ENCODE measurements at places on chromosomes 13 and 19.

- no peak for DNase-seq
These were observed 84.5 kb downstream of the LRRC63 start for GRCh38 chr13:46296115-46296822.

- no peak for DNase-seq
These were observed 18.5 kb upstream of the ZNF681 start for GRCh38 chr19:23777216-23777615.

DNA sequence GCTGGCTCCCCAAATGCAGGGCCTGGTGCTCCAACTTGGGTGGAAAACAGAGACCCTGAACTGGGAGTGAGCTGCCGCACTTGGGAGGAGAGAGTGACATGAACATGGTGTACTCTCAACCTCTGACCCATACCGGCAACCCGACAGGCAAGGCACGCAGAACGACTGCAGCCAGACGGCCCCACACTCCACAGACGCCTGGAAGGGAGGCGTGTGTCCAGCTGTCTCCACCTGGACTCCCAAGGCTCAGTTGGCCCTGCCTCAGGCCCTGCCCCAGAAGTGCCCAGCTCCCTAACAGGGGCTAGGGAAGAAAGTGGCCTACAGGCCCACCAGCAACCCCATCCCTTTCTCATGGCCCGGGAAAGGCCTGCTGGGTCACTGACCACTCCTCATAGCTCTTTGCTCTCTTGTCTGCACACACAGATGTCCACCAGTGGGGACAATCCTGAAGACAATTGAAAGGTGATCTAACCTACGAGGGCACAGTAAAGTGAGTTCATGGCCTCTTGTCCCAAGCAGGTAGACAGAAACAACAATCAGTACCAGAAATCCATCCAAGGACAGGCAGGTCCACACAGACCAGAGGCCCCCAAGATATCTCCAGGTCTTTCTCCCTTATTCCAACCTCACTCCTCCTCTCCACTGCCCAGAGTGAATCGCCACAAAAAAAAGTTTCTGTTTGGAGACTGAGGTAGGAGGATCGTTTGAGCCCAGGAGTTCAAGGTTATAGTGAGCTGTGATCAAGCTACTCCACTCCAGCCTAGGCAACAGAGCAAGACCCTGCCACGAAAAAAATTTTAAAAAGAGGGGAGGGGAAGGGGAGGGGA, 28.2 kb downstream of the ELL start:
- no peak for DNase-seq

DNA sequence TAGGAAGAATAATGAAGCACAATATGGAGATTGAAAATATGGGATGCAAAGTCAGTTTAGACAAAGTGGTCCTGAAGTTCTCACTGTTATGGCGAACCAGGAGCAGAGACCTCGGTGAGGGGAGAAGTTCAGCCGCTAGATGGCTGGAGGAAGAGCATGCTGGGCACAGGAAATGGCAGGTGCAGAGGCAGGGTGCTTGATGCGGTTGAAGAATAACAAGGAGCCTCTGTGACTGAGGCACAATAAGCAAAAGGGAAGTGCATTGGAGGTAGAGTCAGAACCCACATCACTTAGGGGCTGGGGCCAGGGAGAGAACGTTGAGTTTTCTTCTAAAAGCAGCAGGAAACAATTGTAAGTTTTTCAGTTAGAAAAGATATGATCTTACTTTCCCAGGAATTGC, 1725.2 kb downstream of the EFNB2 start:
- DNase-seq: no peak

GRCh38 chr13:108346376-108346775, 76.9 kb downstream of the TNFSF13B start:
- DNase-seq: no peak

DNA sequence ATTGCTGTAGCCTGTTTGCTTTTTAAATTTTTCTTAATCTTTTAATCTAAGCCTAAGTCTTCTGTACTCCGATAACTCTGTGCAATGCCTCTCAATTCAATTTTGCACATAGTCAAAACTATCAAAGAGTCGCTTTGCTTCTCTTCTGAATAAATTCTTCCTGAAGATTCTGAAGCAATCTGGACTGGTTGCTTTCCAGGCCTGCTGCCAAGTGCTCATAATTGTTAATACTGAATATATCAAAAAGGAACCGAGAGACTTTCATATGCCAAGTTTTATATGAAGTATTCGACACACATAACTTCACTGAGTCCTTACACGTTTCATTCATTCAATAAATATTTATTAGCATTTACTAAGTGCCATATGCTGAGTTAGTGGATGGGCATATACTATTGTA, 91.3 kb downstream of the EDNRB start:
- DNase-seq: no peak

- DNase-seq: no peak
These were observed 46.7 kb upstream of the POSTN start for GRCh38 chr13:37645181-37645740.

- DNase-seq: no peak
These were observed 30.0 kb downstream of the KEAP1 start for GRCh38 chr19:10473192-10473591.

DNA sequence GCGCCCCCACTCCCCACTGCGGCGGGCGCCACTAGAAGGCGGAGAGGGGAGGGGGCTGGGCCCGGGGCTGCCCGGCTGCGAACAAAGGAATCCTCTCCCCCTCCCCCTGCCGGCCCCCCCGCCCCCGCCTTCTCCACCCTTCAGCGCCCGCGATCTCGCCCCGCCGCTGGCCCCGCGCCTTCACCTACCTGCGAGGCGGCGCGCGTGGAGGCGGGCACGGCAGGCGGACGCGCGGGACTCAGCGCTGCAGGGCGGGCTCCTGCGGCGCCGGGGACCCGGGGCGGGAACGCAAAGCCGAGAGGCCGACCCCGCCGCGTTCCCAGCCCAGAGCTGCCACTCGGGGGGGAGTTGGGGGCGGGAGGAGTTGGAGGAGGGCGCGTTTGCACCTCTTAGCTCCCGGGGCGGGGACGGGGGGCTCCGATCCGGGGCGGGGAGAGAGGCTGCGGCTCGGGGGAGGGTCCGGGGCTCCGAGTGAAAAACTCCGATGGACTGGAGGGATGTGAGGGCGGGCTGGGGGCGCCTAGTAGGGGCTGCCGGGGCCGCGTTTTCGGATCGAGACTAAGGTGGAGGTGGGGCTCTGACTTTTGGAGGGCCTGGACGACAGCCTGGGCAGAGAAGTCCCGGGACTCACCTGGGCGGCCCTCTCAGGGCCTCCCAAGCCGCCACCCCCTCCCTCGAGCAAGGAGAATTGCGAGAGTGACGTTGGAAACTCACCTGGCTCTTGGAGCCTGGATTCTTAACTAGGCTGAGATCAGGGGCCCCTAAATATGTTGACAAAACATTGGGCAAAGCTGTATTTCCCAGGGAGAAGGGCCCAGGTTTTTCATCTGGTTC, at the start of gene FBN3:
Gene FBN3, minus strand, starts transcription at position 332 of the 834 bp plus-strand sequence. CDS start 2,112 bp downstream, outside the sequence.
- DNase-seq: no peak

All from stimulated activated CD4-positive, alpha-beta T cell treated with anti-CD3 and anti-CD28 coated beads, Interleukin-12 subunit alpha, Interleukin-12 subunit beta, amount 100 ng/mL, for 24 hours (primary cell).